ENCODE measurements at places on chromosomes 16 and 17.

DNA sequence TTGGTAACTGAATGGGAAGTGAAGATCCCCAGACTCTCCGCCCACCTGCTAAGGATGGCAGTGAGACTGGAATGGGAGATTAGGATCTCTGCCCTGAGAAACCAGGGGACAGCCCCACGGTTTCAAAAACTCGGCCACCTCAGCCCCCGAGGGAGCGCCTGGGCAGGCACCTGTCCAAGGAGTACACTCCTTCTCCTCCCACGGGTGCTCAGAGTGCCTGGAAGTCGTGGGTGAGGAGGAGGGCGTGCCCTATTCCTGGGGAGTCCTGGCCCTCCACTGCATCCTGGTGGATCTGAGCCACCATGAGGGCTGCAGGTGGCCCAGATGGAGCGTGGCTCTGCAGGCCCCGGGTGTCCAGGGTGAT, 78.5 kb downstream of the MGAT5B start:
- H3K36me3 ChIP-seq: no peaks in the 10 kb centered on the region
- no peaks in the 10 kb centered on the region for H3K27me3 ChIP-seq
- no peak for DNase-seq
- H3K27ac ChIP-seq: no peak overlapping the region
- no peaks in the 10 kb centered on the region for H3K4me1 ChIP-seq

- H3K27me3 ChIP-seq: peaks cover 53% of the 10 kb centered on the region
- H3K36me3 ChIP-seq: no peaks in the 10 kb centered on the region
- no peak overlapping the region for H3K27ac ChIP-seq
- H3K4me3 ChIP-seq: no peak overlapping the region
- no peaks in the 10 kb centered on the region for H3K4me1 ChIP-seq
Observed at GRCh38 chr16:24482681-24483202, 56.6 kb upstream of the RBBP6 start.

GRCh38 chr17:74512624-74513091, 18.6 kb downstream of the CD300LB start:
- H3K4me1 ChIP-seq: peaks cover 10% of the 10 kb centered on the region
- H3K27ac ChIP-seq: no peak overlapping the region
- H3K4me3 ChIP-seq: no peak overlapping the region
- DNase-seq: peak; percentile 9
- H3K36me3 ChIP-seq: peaks cover 14% of the 10 kb centered on the region

GRCh38 chr16:58614212-58614611, 15.4 kb downstream of the CNOT1 start:
- peaks cover 28% of the 10 kb centered on the region for H3K4me1 ChIP-seq
- DNase-seq: no peak

- H3K4me3 ChIP-seq: no peak overlapping the region
- H3K27ac ChIP-seq: no peak overlapping the region
- H3K4me1 ChIP-seq: no peaks in the 10 kb centered on the region
- DNase-seq: no peak
- no peaks in the 10 kb centered on the region for H3K27me3 ChIP-seq
Observed at GRCh38 chr17:35991075-35991474, 4.5 kb upstream of the CCL14 start.

- H3K4me3 ChIP-seq: no peak overlapping the region
- peaks cover 2% of the 10 kb centered on the region for H3K36me3 ChIP-seq
- no peaks in the 10 kb centered on the region for H3K4me1 ChIP-seq
Observed at GRCh38 chr16:75482434-75483205, 12.6 kb downstream of the CHST6 start.

- no peak overlapping the region for H3K27ac ChIP-seq
- H3K4me3 ChIP-seq: no peak overlapping the region
- peaks cover 5% of the 10 kb centered on the region for H3K4me1 ChIP-seq
- no peaks in the 10 kb centered on the region for H3K27me3 ChIP-seq
- no peak for DNase-seq
Observed at GRCh38 chr17:46962374-46962790, 16.7 kb downstream of the RPRML start.

DNA sequence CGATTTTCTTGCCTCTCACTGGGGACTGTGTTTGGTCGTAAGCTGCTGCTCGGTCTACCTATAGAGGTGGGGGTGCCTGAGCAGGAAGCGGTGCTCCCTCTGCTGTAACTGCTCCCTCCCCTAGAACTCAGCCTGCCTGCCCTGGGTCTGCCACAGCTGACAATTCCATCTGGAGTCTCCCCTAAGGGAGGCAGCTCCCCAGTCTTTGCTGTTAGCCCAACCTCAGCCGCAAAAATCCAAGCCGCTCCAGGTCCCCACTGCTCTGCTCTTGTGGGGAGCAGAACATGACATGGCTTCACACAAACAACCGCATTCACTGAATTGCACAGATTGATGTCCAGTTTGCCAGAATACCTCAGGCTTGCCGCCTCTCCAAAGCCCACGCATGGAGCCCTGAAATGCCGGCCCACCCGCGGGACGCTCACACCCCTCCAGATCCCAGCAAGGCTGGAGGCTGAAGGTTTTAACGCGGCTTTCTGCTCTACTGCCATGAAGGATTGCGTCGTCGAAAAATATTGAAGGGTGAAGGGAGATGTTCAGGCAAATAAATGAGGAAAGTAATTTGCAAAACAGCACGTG, 221.5 kb upstream of the FOXF1 start:
- H3K4me1 ChIP-seq: no peaks in the 10 kb centered on the region
- H3K27me3 ChIP-seq: peaks cover 92% of the 10 kb centered on the region
- no peak overlapping the region for H3K27ac ChIP-seq

DNA sequence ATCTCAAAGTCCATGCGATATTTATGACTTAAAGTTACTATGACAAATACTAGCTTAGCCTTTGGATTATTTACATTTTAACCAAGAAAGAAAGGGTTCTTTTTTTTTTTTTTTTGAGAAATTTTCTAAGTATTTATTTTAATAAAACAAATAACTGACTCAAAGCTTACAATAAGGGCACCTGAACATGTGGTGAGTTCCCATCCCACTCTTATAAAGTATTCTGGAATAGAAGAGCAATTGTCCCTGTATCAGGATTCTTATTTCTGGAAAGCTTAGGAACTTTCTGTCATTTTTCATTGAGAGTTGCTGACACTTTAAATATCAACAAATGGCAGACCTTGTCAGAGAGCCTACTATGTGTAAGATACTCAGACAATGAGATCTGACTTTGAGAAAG, 686.1 kb upstream of the SOX9 start:
- DNase-seq: no peak
- H3K4me3 ChIP-seq: no peak overlapping the region
- no peaks in the 10 kb centered on the region for H3K27me3 ChIP-seq
- no peak overlapping the region for H3K27ac ChIP-seq
- no peaks in the 10 kb centered on the region for H3K36me3 ChIP-seq

DNA sequence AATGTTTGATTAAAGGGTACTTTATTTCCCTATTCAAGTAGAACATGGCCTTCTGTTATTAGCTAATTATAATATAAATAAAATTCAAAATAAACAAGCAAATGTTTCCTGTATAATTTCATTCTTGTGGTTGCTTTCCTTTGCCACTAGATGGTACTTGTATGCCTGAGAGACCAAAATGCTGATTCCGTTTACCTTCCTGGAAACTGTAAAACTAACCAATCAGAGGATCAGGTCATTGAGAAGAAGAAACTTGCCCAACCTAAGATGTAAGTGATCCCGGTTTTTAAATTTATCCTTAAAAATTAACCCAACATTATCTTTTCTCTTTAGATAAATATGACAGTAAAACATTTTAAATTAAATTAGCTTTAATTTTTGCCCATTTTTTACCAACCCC, 8.1 kb upstream of the ABCA5 start:
- no peak overlapping the region for H3K4me3 ChIP-seq
- no peaks in the 10 kb centered on the region for H3K36me3 ChIP-seq
- no peak overlapping the region for H3K27ac ChIP-seq
- no peak for DNase-seq
- no peaks in the 10 kb centered on the region for H3K4me1 ChIP-seq

DNA sequence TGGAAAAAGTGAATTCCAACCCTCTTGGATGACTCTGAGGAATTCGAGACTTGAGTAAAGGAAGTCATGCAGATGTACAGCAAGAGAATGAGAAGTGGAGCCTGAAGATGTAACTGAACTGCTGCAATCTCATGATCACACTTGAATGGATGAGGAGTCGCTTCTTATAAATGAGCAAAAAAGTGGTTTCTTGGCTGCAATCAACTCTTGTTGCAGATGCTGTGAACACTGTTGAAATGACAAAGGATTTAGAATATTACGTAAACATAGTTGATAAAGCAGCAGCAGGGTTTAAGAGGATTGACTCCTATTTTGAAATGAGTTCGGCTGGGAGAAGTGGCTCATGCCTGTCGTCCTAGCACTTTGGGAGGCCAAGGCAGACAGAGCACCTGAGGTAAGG, 25.5 kb downstream of the ASPA start:
- peaks cover 25% of the 10 kb centered on the region for H3K27me3 ChIP-seq
- no peaks in the 10 kb centered on the region for H3K36me3 ChIP-seq
- H3K27ac ChIP-seq: no peak overlapping the region
- DNase-seq: no peak

- peaks cover 57% of the 10 kb centered on the region for H3K4me1 ChIP-seq
- DNase-seq: no peak
- H3K36me3 ChIP-seq: peaks cover 38% of the 10 kb centered on the region
- no peak overlapping the region for H3K4me3 ChIP-seq
Observed at GRCh38 chr16:88464447-88465318, 11.6 kb downstream of the ZFPM1 start.

GRCh38 chr16:64740261-64740660, 381.6 kb downstream of the CDH11 start:
- H3K4me3 ChIP-seq: no peak overlapping the region
- no peaks in the 10 kb centered on the region for H3K36me3 ChIP-seq
- no peak overlapping the region for H3K27ac ChIP-seq

DNA sequence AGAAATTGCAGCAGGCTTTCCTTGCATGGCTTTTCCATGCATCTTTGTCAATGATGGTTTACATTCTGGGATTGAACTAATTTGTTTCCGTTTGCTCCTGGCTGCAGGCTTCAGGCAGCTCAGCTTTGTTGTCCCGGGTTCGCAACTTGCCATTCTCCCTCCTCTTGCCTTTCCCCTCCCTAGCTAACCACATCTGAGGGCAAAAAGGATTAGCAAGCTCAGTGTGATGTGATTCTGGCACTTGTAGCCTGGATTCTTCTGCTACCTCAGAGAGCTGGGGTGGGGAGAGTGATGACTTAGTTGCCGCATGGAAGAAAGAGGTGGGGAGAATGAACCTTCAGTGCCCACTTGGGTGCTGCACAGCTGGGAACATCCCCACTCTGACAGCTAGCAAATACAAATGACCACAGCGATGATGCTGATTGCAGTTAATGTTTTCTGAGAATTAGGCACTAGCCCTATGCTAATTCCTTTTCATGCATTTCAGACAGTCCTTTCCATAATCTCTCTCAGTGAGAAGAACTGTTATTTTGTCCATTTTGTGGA, 120.2 kb upstream of the SALL1 start:
- no peaks in the 10 kb centered on the region for H3K36me3 ChIP-seq
- H3K4me1 ChIP-seq: no peaks in the 10 kb centered on the region
- no peaks in the 10 kb centered on the region for H3K27me3 ChIP-seq
- H3K4me3 ChIP-seq: no peak overlapping the region
